KG1 (cell line): ENCODE measurements at places on chromosomes 1 and 21.

DNA sequence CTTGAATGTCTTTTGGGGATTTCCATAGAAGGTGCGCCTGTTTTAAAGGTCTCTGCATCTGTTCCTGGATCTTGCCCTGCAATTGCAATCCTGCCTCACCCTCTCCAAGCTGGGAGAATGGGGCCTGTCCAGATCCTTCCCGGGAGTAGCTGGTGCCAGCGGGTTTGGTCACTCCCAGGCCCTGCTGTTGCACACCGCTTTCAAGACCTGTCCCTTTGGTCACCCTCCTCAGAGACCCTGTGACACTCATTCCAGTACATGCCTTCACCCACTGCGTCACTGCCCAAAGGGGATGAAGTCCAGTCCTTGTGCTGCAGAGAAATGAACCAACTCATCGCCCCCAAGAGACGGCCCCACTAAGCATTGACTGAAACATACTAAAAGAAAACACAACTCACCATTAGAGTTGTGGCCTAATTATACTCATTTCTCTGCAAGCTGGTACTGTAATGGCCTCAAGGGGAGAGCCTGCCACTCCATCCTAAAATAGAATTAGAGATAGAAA is 1.9 kb upstream of the IRF2BP2 start:
- DNase-seq, result peak; percentile 28

DNA sequence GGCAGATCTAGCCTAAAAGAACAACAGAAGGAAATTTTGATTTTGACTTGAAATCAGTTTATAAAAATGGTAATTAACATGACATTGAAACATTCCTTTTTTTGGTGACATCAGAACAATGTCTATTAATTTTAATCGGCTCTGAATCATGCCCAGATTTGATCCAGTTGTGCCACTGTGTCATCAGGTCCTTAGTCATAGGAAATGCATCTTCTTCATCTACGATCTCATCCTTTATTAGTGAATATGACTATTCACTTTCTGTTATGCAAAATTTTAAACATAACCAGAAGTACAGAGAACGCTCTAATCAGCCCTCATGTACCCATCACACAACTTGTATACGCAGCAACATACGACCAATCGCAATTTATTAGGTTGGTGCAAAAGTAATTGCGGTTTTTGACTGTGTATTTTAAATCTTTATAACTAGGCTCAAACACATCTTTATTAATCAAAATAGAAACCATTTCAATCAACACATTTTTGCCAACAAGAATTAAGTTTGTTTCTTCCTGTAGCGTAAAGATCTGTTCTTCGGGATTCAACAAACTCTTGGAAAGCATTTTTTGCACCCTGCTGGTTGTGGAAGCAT is 40.3 kb upstream of the TLR5 start:
- DNase-seq, result no peak

- DNase-seq, result no peak
Observed at GRCh38 chr1:63261736-63262458, 60.5 kb upstream of the FOXD3 start.

DNA sequence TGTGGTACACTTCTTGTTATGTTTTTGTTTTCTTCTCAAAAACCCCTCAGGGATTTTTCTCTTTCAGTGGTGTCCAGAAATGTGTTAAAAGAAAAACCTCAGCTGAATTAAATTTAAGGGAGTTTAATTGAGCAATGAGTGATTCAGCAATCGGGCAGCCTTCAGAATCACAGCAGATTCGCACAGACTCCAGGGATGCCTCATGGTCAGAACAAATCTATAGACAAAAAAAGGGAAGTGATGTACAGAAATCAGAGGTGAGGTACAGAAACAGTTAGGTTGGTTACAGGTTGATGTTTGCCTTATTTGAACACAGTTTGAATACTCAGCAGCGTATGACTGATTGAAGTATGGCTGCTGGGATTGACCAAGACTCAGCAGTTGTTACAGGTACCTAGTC is 86.2 kb downstream of the TLR5 start:
- no peak for DNase-seq

GRCh38 chr1:10537082-10537766 is 62.5 kb downstream of the PEX14 start:
- no peak for DNase-seq

- no peak for DNase-seq
Observed at GRCh38 chr1:148372731-148373130, 110.4 kb downstream of the PPIAL4G start.

DNA sequence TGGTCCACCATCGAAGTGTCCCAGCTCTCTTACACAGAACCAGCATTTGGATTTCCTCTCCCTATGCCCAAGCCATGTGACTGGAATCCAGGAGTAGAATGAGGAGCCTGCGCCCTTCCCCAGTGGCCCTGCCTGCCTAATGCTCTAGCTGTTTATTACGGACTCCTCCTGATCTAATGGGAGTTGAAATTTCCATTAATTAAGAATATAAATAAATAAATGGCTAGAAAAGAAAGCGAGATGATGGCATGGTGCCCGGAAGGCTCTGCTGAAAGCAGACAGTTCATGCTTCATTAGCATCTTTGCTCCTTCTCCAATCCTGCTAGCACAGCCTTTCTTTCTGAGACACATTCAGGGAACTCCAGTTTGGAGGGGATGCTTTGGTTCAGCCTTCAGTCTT is 216.2 kb downstream of the SEC16B start:
- DNase-seq, result no peak

GRCh38 chr21:31287201-31287600 is 56.9 kb downstream of the TIAM1 start:
- no peak for DNase-seq

- no peak for DNase-seq
Observed at GRCh38 chr1:99230695-99231094, 33.6 kb upstream of the PLPPR4 start.

DNA sequence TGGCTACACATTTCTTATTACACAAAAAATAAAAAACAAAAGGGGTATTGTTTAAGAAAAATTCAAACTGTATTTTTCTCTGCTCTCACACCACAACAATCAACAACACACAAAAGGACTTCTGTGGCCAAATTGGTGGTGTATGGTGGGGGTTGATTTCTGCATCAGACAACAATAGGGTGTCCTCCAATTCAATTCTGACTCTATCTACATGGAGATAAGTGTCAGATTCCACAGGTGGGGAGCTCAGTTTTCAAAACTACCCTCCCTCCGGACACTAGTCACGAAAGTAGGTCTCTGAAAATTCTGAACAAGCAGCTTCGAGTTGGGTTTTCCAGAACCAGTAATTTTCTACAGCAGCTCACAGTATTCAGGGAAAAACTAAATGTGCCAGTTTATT is 744.9 kb upstream of the NCAM2 start:
- no peak for DNase-seq

- no peak for DNase-seq
Observed at GRCh38 chr1:110114784-110115183, 2.5 kb downstream of the UBL4B start.

- DNase-seq, result no peak
Observed at GRCh38 chr1:93669369-93669768, 12.3 kb downstream of the BCAR3 start.

DNA sequence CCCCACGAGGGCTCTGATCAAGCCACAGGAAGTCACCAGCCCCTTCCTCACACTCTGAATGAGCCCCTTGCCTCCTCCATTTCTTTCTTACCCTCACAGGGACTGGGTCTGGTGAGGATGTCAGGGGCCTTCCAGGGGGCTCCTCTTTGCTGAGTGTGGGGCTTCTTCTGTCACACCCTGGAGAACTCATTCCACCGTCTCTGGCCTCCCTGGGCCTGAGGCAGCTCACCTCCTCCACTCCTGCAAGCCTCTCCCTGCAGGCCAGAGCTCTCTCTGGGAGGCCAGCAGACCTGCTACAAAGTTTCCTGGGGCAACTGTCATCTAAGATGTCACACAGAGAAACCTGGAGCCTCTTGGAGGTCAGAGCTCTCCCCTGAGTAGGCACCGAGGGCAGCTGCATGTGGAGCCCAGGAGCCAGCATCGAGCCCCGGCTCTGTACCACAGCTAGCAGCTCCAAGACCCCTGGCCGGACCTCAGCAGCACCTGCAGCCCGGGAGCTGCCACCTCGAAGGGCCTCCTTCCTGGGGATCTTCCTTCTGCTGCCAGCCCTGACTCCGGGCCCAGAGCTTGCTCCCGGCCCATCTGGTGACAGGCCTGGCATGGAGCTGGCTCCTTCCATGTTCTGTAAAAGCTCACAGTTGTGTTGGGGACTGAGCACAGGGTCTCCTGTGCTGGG is 1.1 kb downstream of the SPOCD1 start:
- no peak for DNase-seq

- no peak for DNase-seq
Observed at GRCh38 chr21:41977034-41977950, 23.5 kb upstream of the C2CD2 start.

DNA sequence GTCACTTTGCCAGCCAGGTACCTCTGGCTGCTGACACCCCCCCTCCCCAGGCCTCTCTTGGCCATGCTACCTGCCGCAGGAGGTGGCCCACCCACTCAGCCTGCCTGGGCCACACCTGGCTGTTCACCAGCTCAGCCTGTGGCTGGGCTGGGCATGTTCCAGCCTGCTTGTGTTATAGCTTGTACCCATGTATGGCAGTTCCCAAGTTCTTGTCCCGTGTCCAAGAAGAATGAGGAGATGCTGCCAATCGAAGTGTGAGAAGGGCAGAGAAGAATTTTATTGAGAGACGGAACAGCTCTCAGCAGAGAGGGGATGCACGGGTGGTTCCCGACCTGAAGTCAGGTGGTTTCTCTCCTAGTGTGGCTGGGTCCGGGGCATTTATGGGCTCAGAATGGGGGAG is 3.9 kb upstream of the MMEL1 start:
- no peak for DNase-seq

DNA sequence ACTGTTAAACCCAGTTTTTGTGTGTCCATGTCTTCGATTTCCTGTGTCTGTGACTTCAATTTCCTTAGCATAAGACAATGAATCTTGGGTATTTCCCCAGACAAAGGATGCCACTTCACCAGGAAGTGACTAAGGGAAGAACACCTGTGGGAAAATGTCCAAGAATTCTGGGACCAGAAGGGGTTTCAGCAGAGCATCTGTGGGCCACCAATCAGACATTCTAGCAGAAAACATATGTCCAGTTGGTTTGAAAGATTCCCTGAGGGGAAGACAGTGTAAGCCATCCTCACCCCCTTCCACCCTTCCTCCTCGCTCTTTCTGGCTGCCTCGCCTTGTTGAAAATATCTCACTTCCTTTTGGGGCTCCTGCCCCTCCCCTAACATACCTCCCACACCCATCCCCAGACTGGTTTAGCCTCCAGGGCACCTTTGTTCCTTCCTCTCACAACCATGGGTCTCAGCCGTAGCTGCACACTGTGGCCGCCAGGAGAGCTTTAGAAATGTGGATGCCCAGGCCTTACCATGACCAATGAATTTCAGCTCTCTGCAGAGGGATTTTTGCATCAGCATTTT is 25.5 kb upstream of the IFNAR1 start:
- DNase-seq, result peak; percentile 38

GRCh38 chr1:99992760-99993467 is 23.1 kb downstream of the SLC35A3 start:
- no peak for DNase-seq

GRCh38 chr1:9823693-9823942 is 147 bp downstream of the CLSTN1 start:
- no peak for DNase-seq

DNA sequence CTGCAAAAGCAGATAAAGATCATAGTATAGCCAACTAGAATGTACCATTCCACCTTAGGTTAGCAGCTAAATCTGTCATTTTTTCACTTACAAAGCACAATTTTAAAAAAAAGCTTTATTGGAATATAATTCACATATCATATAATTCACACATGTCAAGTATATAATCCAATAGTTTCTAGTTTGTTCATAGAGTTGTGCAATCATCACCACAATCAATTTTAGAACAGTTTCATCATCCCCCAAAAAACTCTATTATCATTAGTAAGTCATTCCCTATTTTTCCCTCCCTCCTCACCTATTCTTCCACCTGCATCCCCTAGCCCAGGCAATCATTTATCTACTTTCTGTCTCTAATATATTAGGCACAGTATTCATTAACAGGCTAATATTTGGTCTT is 32.0 kb upstream of the INSL5 start:
- DNase-seq, result no peak

- no peak for DNase-seq
Observed at GRCh38 chr21:37974081-37974480, 57.8 kb upstream of the KCNJ6 start.
